Karpas-422 (cell line): ENCODE measurements at places on chromosomes 5 and 9. TPM values are rescaled to one million over a fixed set of nuclear protein-coding genes. Genes with fewer than 3 reads are reported as not detected.

PCDHB11 gene
- total RNA-seq, result not detected in 2 replicates

- peak; percentile 74 for DNase-seq
Measured at GRCh38 chr5:118791926-118792734, 196.2 kb downstream of the DTWD2 start.

DNA sequence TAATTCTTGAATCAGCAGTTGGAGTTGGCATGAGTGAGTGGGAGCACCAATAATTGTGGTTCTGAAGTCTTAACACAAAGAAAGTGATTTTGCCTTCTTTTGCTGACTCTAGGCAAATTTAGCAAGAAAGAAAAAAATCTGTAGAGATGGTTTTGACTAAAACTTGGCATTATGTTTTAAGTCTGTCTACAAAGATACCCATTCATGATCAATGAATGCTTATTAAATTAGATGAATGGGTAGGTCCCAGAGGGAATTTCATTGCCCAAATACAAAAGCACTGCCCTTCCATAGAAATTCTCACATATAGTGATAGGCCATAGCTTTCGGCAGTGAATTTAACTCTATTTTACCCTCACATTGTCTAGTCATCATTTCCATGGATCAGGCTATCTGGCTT, 428.6 kb upstream of the ADAMTSL1 start:
- no peak for DNase-seq

- no peak for DNase-seq
Measured at GRCh38 chr9:124820698-124821623, 32.3 kb upstream of the WDR38 start.

- no peak for DNase-seq
Measured at GRCh38 chr5:58456026-58456425, 3.9 kb downstream of the PLK2 start.

- no peak for DNase-seq
Measured at GRCh38 chr5:117829646-117830045, 1158.7 kb downstream of the DTWD2 start.

GRCh38 chr5:157148734-157149615, 6.3 kb upstream of the MED7 start:
- peak; percentile 94 for DNase-seq

- peak; percentile 54 for DNase-seq
Measured at GRCh38 chr5:115543365-115544042, 1.1 kb downstream of the FEM1C start.

GRCh38 chr9:72579880-72580550, 58.6 kb downstream of the TMC1 start:
- no peak for DNase-seq

IQGAP2 gene
- total RNA-seq, result not detected in 2 replicates

FGD3 gene
- total RNA-seq, result 9.0 and 24.5 TPM in 2 replicates

- DNase-seq, result no peak
Measured at GRCh38 chr9:14346231-14346791, 32.4 kb upstream of the NFIB start.

DNA sequence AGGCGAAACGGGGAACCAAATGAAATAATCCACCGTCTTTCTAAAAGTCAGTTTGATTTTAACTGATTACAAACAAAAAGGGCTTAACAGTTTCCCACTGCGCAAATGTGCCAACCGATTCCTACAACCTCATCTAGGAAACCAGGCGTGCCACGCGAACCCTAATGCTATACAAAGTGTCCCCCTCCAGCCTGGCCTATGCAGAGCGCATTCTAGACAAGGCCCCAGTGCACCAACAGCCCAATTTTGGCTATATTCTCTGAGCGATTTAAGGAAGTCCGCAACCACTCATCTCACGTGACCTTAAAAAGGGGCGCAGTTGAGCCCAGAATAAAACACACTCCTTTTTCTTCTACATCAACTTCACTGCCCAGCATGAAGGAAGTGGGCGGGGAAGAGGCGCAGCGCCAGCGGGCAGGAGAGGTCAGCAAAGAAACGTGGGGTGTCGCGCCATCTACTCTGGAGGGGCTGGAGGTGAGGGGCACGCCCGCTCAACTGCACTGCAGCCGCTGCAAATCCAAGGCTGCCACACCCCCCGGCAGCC, 779 bp downstream of the FAM13B start:
- DNase-seq, result peak; percentile 91

- no peak for DNase-seq
Measured at GRCh38 chr9:120929229-120929791, 2.7 kb upstream of the TRAF1 start.

DNA sequence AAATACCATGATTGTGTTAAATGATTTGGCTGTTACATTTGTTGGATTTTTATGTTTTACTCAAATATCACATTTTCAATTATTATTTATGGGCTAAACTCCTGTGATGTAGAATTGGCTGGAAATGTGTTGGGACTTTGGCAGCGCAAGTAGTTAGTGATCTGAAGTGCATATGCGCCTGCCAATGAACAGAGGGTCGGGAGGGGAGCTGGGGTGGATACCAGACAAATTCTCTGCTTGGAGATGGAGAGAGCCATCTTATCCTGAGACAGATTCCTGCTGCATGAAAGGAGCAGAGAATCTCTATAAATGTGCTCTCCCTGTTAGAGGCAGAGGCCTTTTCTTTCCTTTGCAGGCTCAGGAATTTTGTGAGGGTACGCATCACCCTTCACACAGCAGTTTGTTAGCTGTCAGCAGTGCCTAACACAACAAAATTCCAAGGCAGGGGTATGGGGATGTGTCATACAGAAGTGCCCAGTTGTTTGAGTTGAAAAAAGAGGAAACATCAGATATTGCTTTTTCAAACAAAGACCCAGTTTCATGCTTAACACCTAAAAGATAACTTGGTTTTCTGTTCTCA, 489.1 kb downstream of the CSNK1G3 start:
- DNase-seq, result no peak

GRCh38 chr5:138844812-138845513, 30.2 kb downstream of the LRRTM2 start:
- DNase-seq, result no peak

COL15A1 gene
- total RNA-seq, result 0.40 and 0.93 TPM in 2 replicates

DNA sequence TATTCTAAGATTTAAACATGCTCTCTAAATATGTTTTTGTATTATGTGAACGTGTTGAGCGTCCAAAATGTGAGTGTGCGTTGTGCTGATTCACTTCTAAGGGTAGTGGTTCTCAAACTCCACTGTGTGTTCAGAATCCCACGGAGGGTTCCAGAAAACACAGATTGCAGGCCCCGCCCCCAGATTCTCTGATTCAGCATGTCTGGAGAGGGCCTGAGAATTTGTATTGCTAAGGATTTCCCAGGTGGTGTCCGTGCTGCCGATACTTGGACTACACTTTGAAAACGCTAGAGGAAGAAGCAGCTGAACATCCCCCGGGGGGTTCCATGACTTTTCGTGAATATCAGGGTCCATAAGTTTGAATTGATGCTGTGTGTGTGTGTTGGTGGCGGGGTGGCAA, 1043.2 kb upstream of the WWC1 start:
- DNase-seq, result no peak

CDH12 gene
- not detected in 2 replicates for total RNA-seq

LCN9 gene
- total RNA-seq, result not detected in 2 replicates

CPLANE1 gene
- 0.04 TPM in 2 replicates for total RNA-seq

GRCh38 chr9:92059661-92060060, 55.6 kb downstream of the SPTLC1 start:
- DNase-seq, result no peak

SPINK13 gene
- total RNA-seq, result not detected in 2 replicates

- no peak for DNase-seq
Measured at GRCh38 chr5:100758780-100759179, 144.3 kb downstream of the ST8SIA4 start.

- DNase-seq, result no peak
Measured at GRCh38 chr5:130981663-130982062, 183.4 kb downstream of the HINT1 start.

- DNase-seq, result no peak
Measured at GRCh38 chr9:78909566-78909965, 612.6 kb downstream of the PSAT1 start.

CCIN gene
- total RNA-seq, result not detected in 2 replicates

GRCh38 chr9:12657998-12658397, 35.2 kb upstream of the TYRP1 start:
- no peak for DNase-seq

GRCh38 chr5:9034649-9035048, 511.2 kb downstream of the SEMA5A start:
- no peak for DNase-seq

C5orf52 gene
- total RNA-seq, result not detected in 2 replicates

DNA sequence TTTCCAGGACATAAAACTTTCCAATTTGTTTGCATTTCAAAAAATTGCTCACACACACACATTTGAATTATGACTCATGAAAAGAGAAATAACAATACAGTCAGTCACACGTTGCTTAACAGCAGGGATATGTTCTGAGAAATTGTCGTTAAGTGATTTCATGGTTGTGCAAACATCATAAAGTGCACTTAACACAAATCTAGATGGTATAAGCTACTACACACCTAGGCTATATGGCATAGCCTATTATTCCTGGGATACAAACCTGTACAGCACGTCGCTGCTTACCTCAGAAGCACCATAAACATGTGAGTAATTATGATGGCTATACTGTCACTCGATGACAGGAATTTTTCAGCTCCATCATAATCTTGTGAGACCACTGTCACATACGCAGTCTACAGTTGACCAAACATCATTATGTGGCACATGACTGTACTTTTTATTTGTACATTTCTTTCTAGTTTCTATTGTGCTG, 378.2 kb downstream of the ACTL7B start:
- DNase-seq, result no peak

IFNA2 gene
- total RNA-seq, result not detected in 2 replicates

GRCh38 chr9:133869674-133870405, 122.3 kb downstream of the VAV2 start:
- DNase-seq, result no peak

GRCh38 chr5:149372076-149372795, 6.9 kb downstream of the IL17B start:
- no peak for DNase-seq

SREK1IP1 gene
- total RNA-seq, result 3.3 and 29.4 TPM in 2 replicates

DNA sequence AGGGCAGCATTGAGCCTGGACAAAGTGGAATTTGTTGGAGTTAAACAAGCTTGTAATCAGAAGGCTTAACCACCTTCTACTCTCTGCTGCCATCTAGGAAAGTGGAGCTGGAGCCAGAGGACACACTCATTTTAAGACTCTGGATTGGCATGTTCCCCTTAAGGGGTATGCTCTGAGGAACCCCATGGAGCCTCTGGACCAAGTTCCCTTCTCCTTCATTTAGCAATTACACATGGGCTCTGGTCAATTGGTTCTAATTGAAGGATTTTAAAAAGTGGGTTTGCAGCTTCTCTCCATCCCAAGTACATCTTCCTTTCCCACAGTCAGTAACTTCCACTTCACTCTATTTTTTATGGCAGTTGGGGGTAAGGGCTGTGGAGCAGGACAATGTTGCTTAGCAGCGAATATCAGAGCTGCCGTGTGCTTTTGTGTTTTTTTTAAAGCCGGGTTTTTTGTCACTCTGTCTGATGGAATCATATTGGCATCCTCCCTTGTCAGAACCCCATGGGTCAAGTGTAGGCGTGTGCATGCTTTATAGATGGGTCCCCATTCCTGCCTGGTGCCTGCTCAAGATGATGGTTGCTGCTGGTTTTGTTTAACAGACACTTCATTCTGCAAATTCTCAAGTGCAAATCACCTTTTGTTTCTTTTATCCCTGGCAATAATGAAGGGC, 330.7 kb upstream of the ADAMTSL1 start:
- no peak for DNase-seq

GRCh38 chr5:96016216-96016615, 54.6 kb upstream of the ELL2 start:
- DNase-seq, result no peak

SPATA6L gene
- total RNA-seq, result 0.22 and 0.69 TPM in 2 replicates

GRCh38 chr9:18149471-18150011, 324.4 kb upstream of the ADAMTSL1 start:
- no peak for DNase-seq

GRCh38 chr9:15714746-15715145, 161.9 kb downstream of the CCDC171 start:
- no peak for DNase-seq

GABRA6 gene
- total RNA-seq, result not detected in 2 replicates

ORM2 gene
- not detected in 2 replicates for total RNA-seq

FOXD4L3 gene
- 0.22 TPM in 1 of 2 replicates, not detected in the other for total RNA-seq

TAF1L gene
- total RNA-seq, result not detected in 2 replicates

FAM219A gene
- total RNA-seq, result 3.7 and 4.5 TPM in 2 replicates

DNA sequence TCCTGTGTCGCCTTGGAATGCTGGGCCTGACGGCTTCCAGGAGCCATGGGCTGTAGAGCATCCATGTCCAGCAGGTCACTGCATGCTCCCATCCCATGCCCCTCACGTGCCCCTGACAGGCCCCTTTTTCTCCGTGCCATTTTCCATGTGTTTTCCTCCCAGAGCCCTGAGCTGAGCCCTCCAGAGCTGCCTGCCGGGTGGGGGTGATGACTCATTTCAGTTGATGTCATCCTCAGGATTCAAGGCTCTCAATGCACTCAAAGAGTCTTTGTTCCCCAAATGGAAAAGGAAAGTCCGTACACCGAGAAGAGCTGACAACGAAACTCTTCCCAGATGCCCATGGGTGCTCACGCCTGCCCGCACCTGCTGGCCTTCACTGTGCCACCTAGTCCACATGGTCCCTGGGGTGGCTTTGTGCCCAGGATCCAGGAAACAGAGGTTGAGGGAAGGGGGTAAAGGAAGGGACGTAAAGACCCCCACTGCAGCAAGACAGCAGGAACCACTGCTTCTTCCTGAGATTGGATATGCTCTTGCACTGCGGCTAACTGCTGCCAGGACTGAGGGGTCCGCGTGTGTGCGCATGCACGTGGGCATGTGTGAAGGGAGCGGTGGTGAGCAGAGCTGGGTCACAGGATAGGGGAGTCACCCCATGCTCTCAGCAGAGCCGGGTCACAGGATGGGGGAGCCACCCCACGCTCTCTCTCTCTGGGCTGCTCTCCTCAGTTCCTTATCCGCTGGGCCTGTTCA, 27.6 kb downstream of the COL15A1 start:
- no peak for DNase-seq

- no peak for DNase-seq
Measured at GRCh38 chr9:27384262-27385014, 87.5 kb upstream of the EQTN start.

DNA sequence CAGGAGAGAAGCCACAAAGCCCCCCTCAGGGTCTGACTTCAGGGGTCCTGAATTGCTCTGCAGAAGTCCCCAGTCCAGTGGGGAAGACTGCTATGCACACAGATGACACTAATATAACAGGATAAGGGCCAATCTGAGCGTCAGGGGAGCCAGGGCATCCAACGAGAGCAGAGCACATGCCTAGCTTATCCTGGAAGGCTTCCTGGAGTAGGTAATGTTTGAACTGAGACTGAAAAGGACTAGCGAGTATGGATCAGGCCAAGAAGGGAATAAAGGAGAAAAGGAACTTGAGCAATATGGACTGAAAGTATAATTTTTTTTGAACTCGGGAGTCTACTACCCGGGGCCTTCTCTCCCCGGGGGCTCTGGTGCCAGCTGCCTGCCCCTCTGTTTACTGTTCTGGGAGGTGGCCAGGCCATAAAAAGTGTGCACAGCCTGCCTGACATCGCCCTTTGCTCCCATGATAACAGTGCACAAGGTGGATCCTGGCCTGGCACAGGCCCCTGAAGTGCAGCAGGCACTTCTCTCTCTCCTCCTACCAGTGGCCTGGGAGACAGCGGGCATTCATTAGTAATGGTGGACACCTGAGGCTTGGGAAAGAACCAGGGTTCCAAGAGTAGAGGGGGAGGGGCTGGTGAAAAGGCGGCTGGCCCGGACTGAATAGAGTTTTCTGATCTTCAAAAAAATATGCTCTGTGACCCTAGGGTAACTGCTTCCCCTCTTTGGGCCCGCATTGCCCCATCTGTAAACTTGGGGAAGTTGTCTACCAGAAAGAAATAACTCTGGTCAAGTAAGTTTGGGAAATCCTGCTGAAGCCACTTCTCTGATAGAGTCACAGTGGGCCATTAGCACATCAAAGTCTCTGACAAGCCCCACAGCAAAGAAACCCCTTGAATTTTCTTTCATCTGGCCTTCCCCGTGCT, 4.6 kb upstream of the SLC6A7 start:
- DNase-seq, result no peak
